ENCODE measurements at places on chromosomes 6 and 20. TPM values are rescaled to one million over a fixed set of nuclear protein-coding genes. Genes with fewer than 3 reads are reported as not detected.

DNA sequence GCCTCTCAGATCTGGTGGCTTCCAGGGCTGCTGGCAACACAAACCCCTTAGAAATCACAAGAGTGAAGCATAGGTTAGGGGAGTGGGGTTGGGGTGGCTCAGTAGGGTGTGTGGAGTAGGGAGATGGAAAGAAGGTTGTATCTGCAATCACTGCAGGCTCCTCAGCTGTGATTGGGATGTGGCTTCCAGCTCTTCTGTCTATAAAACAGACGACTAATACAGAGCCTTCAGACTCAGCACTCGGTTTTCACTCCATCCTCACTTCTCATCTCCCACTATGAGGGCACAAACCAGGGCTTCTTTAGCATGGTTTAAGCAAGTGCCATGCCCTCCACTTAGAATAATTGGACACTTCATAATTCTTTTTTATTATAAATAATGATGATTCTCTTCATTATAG, 46.4 kb upstream of the CAP2 start:
- no peak for DNase-seq

GRCh38 chr20:17939622-17940223, 28.9 kb downstream of the SNX5 start:
- DNase-seq, result no peak

DNA sequence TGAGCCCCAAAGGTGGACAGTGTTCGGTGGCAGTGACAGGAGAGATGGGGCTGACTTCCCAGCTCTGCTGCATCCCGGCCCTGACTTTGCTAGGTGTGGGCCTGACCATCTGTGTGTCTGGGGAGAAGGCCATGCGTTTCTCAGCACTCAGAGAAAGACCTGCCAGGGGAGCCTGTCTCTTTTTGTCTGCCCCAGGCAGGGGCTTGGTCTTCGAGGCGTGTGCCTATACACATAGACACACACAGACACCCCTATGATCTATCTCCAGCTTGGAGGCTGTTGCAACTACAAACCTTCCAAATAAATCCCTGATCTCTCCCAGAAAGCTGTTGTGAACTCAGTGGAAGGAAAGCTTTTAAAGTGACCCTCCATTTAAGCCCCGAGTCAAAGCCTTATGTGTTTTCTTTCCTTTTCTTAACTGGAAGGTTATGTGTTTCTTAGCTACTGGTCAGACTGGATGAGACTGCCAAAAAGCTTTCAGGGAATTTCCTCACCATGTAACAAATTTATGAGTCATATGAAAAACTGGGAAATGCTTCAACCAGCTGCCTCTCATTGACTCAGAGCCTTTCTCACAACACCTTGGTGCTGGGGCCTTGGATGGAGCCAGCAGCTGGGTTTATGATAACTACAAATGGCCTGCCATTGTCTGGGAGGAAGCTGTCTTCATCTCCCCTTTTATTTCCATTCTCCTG, 102.6 kb downstream of the CDC5L start:
- DNase-seq, result no peak

DNA sequence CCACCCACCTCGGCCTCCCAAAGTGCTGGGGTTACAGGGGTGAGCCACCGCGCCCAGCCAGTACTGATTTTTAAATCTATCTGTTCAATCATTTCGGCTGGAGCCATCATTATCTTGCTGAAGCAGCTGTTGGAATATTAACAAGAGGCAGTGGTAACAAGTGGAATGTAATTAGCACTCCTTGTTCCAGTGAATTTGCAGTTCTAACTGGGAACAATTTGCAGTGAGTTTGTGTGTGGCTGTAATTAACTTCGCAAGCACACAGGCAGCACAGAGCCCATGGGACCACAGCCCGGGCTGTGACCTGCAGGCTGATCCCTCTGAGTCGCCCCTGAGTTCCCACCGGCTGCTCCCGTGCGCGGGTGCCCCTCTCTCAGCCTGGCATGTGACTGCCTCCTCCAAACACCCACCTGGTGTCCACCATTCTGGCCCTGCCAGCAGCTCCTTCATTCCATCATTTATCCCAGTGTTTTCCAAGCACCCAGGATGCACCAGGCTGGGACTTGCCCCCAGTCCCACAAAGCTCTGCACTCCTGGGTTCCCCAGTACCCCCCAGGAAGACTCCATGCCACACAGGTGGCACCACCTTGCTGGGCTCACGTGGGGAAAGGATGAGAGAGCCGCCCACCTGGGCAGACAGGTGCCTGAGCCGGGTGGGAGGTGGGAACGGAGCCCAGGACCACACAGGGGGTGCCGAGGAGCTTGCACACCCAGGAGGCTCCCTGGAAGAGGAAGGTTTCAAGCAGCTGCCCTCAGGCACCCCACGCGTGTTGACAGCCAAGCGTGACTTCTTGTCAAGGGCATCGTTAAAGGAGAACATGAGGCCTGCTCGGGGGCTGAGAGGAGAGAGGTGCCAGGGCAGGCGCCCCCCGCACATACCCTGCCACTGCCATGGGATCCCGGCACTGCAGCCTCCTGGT, 75.2 kb downstream of the YTHDF1 start:
- peak; percentile 1 for DNase-seq

DNA sequence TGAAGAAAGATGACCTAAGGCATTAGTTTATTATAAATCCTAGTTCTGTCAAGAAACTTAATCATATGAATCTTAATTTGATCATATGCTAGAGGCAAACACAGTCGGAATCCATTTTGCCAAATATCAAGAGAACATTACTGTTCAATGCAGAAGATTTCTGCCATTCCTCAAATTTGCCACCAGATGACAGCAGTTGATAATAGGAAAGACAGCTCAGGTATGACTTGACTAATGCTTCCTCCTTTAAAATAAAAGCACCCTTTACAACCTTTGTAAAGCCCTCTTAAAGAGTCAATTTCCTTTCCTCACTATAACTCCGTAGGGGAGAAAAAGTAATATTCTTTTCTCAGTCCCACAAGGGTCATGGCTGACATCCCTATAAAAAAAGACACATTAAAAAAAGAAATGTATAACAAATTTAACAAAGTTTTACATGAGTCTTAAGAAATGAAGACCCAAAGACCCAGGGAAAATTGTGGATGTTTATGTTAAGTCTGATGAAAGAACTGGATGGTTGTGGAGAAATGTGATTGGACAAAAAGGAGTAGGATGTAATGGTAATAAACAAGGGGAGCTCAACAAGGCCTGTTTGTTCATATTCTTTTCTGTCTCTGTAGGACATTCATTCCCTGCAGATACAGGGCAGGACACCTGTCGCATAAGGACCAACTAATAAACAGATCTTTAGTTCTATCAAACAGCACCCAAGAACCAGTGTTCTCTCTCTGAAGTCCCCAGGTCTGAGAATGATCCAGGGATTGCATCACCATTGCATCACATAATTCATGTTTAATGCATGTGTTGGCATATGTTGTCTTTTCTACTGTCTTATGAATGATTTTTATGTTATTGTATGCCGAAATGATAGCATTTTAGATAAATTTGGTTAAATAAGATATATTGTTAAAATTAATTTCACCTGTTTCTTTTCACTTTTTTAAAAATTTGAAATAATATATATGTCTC, 23.0 kb upstream of the IL17A start:
- no peak for DNase-seq

GRCh38 chr6:23826572-23826971, 299.4 kb upstream of the NRSN1 start:
- no peak for DNase-seq

GRCh38 chr6:137967689-137968454, 100.8 kb downstream of the TNFAIP3 start:
- no peak for DNase-seq

- no peak for DNase-seq
Measured at GRCh38 chr6:163395122-163395830, 19.2 kb upstream of the QKI start.

- no peak for DNase-seq
Measured at GRCh38 chr20:18527836-18528235, 20.1 kb downstream of the SEC23B start.

GRCh38 chr6:79138146-79138545, 60.1 kb upstream of the PHIP start:
- DNase-seq, result no peak

- DNase-seq, result no peak
Measured at GRCh38 chr6:136614994-136615393, 64.8 kb upstream of the MAP7 start.

- no peak for DNase-seq
Measured at GRCh38 chr6:73240730-73241129, 15.4 kb upstream of the KHDC1L start.

GRCh38 chr6:53630533-53631226, 34.9 kb downstream of the KLHL31 start:
- DNase-seq, result no peak

GRCh38 chr20:54469952-54470351, 5.4 kb upstream of the DOK5 start:
- no peak for DNase-seq

- no peak for DNase-seq
Measured at GRCh38 chr20:54535033-54535432, 59.6 kb downstream of the DOK5 start.

DNA sequence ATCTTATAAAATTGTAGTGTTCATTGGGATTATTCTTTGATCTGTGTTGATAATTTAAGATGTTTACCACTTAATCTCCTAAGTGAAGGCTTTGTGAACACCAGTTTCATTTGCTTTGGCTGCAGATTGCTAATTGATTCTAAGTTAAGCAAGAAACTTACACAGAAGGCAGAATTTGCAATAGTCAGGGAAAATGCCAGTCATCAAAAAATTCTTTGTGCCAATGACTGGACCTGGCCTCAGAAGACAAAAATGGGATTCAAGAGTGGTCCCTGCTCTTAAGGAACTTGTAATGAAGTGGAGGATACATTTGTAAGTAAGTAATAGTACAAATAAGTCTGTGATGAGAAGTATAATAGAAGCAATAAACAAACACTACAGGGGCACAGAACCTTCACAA, 63.3 kb upstream of the EXOC2 start:
- no peak for DNase-seq

DNA sequence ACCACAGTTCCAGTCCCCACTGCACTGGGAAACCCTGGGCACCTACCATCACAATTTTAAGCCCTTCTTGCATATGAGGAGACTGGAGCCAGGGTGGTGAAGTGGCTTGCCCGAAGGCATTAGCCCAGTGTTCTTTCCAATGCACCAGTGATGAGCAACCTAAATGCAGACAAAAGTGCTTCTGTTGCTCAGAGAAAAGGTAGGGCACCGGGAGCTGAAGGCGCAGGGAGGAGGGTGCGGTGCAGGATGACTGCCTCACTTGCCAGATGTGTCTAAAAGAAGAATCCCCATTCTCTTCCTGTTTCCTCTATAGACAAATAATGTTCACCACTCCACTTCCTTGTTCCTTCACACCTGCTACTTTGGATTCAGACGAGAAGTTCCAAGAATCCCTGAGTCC, 86.5 kb downstream of the QRSL1 start:
- no peak for DNase-seq

DNA sequence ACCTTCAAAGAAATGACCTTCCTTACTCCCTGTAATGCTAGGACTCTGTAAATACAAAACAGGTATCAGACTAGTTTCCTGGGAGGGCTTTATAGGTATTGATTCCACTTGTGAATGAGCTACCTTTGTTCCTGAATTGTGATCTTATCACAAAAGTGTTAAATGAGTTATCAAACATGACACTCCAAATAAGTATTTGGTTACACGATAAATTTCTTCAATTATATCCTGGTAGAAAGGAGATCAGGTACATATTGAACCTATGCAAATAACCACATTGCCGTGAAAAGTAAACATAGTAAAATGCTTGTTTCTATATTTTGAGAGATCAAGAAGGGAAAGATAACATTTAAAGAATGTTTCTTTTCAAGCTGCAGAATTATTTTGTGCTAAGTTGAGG, 285.3 kb downstream of the HIVEP2 start:
- no peak for DNase-seq

GRCh38 chr6:147695819-147696218, 187.3 kb downstream of the SAMD5 start:
- no peak for DNase-seq

- peak; percentile 89 for DNase-seq
Measured at GRCh38 chr6:31143148-31143547, 4.3 kb upstream of the PSORS1C2 start.

GRCh38 chr20:10228330-10228729, 9.7 kb downstream of the SNAP25 start:
- DNase-seq, result no peak

DNA sequence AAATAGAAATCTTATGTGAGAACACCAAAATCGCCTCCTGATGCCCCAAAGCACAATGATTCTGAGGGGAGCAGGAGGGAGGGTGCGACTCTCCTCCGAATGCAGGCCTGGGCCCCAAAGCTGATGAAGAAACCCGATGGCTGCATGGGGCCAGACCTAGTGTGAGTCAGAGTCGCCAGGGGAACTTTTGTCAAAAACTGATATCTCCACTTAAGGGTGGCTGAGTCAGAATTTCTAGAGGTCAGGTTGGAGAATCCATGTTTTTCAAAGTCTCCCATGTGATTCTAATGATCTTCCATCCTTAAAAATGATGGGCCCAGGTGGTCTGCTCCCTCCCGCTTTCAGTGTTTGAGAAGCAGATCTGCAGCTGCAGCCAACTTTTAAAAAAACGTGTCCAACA, 172.8 kb downstream of the BACH2 start:
- DNase-seq, result no peak

- no peak for DNase-seq
Measured at GRCh38 chr20:37892001-37892400, 10.9 kb upstream of the VSTM2L start.

GRCh38 chr6:106519460-106520394, 109.6 kb downstream of the RTN4IP1 start:
- no peak for DNase-seq

GRCh38 chr6:68967549-68968300, 332.6 kb downstream of the ADGRB3 start:
- peak; percentile 55 for DNase-seq

DNA sequence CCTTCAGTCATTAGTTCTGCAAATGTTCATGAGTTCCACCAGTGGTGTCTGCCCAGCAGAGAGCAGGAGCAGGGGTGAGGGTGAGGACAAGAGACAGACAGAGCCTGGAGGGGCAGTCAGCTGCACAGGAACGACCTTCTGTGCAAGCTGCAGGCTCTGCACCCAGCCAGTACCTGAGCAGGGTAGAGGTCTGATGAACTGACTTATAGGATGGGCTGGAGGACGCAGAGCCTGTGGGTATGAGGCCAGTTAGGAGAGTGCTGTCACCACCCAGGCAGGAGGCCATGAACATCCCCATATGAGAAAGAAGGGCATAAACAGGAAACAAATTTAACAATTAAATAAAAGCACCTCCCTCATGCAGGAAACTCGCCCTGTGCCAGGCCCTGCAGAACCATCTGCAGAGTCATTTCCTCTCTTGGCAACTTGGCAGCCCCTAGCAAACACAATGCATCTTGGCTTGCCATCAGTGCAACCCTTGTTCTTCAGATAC, 17.9 kb downstream of the C6orf15 start:
- DNase-seq, result no peak

- no peak for DNase-seq
Measured at GRCh38 chr20:64176551-64176950, 12.3 kb downstream of the MYT1 start.

The UBE3D gene
- total RNA-seq, result 4.1 TPM

The FAM229B gene
- 68.6 TPM for total RNA-seq

The AVP gene
- not detected for total RNA-seq

The CST5 gene
- not detected for total RNA-seq

The ARMH2 gene
- not detected for total RNA-seq

The OSER1 gene
- 35.0 TPM for total RNA-seq

The PSORS1C2 gene
- total RNA-seq, result not detected

The CST1 gene
- total RNA-seq, result not detected

Data from right cardiac atrium (tissue), 5 donors.